ENCODE measurements at places on chromosomes 3 and 15.

- DNase-seq, result no peak
Observed at GRCh38 chr3:99712291-99712954, 74.0 kb downstream of the COL8A1 start.

GRCh38 chr3:78645628-78646310 is 1122.0 kb downstream of the ROBO1 start:
- no peak for DNase-seq

DNA sequence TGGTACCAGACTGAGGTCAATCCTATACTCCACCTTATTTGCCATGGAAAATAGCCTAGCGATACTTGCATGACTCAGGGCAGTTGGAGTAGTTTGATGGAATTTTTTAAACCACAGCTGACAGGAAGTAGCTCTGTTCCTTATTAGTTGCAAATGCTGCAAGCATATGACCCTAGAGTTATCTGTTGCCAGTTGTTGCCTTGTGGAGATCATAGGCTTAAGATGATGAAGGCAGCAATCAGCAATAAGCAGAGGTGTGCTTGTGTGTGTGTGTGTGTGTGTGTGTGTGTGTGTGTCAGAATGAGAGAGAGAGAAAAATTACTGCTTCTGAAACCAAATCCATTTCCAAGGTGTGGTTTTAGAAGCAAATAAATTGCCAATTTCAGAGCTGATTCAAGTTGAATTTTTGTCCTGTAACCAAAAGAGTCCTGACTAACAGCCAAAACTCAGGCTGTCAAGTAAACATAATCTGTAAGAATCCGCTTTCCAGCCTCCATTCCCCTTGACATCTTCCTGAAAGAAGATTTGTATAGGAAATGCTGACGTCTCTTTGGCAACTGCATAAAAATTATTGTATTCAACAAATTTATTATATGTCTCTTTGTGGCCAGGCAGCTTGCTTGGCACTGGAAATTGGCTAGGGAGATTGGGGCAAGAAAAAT is 141.2 kb downstream of the SERPINI1 start:
- no peak for DNase-seq

- no peak for DNase-seq
Observed at GRCh38 chr3:131739211-131739610, 236.4 kb upstream of the MRPL3 start.

DNA sequence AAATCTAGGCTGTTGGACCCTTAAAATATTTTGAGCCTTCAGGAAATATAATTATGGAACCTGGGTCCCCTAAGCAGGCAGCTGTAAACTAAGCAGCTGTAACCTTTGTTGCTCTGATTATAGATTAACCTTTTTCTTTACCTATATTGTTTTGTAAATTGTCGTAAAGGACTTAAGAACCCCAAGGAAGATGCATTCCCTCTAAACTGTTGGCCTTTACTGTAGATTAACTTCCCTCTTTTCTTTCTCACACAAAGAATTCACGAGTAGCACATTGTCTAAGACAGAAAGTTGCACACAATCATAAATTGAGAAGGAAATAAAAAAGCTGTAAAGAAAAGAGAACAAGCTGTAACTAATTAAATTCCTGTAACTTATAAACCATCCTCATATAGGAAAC is 877.3 kb downstream of the ROBO2 start:
- DNase-seq, result no peak

- no peak for DNase-seq
Observed at GRCh38 chr3:46668116-46668515, 25.4 kb downstream of the ALS2CL start.

DNA sequence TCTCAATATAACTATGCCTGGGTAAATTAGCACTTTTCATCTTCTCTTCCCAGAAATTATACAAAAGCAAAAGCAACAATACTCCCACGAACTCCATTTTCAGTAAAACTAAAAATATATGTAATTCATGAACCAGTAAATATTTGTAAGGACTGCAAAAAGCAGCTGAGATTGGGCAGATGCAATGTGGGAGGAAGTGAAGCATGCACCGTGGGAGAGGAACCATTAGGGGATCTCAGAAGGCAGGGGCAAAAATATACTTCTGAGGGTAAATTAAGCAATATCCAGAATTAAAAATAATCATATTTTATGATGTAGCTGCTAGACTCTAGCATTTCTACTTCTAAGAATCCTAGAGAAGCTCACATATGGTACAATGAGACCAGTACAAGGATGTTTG is 20.2 kb downstream of the CFAP91 start:
- DNase-seq, result no peak

DNA sequence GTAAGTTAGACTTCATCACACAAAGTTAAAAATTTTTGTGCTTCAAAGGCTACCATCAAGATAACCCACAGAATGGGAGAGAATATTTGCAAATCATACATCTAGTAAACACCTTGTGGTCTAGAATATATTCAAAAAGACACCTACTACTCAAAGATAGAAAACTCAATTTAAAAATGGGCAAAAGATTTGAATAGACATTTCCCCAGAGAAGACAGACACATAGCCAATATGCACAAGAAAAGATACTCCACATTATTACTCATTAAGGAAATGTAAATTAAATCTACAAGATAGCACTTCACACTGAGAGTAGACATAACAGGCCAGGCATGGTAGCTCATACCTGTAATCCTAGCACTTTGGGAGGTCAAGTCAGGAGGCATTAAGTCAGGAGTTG is 87.8 kb upstream of the MANF start:
- DNase-seq, result no peak

- DNase-seq, result no peak
Observed at GRCh38 chr3:194777729-194778128, 92.0 kb downstream of the FAM43A start.

- DNase-seq, result no peak
Observed at GRCh38 chr15:41482110-41482877, 11.4 kb upstream of the ITPKA start.

GRCh38 chr15:28033443-28033842 is 65.7 kb downstream of the OCA2 start:
- DNase-seq, result no peak

GRCh38 chr3:119145500-119146167 is at the start of gene TEX55:
Gene TEX55 (plus strand): TSS chr3:119146165. CDS start chr3:119146190, 25 bp downstream.
- no peak for DNase-seq

GRCh38 chr3:189629803-189630455 is 1.3 kb upstream of the TP63 start:
- DNase-seq, result no peak

- DNase-seq, result no peak
Observed at GRCh38 chr3:156299569-156299968, 179.2 kb downstream of the KCNAB1 start.

DNA sequence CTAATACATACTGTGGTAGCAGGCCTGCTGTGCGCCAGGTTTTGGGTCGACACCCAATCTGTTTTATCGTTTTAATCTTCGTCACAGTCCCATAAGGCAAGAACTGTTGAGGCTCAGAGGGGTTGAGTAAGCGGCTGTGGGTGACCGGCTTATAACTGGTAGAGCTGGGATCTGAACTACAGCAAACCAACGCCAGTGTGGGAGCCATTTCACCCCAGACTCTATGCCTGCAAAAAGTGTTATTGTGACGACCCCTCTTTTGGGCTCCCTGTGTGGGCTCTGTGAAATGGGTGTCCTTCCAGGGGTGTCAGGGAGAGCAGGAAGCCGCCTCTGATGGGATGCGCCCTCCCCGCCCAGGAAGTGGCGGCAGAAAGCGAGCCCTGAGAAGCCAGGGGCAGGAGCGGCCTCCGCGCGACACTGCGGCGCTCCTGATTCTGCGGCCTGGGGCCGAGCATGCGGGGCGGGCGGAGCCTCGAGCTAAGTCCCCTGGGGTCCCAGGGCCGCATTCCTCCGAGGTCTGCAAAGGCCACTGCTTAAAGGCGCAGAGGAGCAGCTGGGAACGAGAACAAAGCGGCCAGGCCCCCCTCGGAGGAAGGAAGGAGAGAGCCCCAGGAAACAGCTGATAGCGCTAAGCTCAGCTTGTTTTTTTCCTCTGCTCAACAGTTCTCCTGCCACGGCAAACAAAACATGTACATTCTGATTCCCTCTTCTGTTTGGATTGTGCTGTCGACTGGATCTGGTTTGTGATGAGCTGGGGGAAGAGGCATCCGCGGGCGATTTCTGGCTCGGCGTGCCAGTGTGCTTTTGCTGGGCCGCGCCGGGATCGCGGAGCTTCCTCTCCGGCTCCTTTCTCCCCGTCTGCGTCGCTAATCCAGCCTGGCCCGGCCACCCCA is 33.9 kb downstream of the GRK7 start:
- DNase-seq, result no peak

- DNase-seq, result no peak
Observed at GRCh38 chr3:192237992-192238608, 489.2 kb downstream of the FGF12 start.

- no peak for DNase-seq
Observed at GRCh38 chr3:172061724-172062184, 22.4 kb downstream of the FNDC3B start.

DNA sequence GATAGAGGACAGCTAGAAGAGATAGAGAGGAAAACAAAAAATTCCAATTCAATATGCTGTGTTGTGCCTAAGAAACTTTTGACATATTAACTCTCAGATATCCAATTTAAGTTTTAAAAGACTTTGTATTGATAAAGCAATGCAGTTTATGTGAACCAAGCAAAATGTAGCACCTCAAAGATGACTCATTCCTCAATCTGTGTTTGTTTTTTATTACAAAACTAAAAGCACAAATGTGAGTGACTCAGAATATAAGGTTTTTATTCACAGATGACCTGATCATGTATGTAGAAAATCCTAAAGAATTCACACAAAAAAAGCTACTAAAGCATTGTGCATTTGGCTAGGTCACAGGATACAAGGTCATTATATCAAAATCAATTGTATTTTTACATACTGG is 11.1 kb downstream of the HCLS1 start:
- DNase-seq, result no peak

DNA sequence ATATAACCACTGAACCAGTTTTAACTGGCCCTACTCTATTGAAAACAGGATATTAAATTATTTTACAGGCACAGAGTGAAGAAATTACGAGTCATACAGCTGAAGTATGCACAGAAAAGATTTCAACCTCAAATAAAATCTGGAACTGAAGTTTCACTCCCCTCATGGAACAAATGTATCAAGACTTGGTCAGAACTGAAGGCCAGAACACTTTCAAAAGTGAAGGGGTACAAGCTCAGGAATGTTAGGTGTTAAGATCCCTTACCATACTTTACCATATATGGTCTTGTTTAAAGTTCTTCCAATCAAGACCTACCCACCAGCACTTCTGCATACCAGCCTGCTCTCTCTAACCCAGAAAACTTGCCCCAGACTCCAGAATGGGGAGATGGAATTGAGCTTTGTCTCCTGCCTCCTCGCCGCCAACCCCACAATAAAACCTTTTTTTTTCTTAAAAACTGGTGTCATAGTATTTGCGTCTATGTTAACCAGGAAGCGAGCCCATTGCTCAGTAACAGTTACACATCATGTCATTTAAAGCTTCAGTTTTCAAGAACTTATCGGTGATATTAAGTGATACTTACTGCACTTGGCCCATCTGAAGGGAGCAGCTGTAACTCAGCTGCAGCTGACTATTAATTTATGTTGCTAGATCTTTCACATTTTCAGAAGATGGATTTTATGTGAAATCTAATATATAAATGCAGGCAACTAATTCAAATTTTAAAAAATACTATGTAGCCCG is 59.9 kb downstream of the OXSM start:
- DNase-seq, result no peak

- DNase-seq, result no peak
Observed at GRCh38 chr3:127407026-127407939, 119.4 kb upstream of the PRR20G start.

DNA sequence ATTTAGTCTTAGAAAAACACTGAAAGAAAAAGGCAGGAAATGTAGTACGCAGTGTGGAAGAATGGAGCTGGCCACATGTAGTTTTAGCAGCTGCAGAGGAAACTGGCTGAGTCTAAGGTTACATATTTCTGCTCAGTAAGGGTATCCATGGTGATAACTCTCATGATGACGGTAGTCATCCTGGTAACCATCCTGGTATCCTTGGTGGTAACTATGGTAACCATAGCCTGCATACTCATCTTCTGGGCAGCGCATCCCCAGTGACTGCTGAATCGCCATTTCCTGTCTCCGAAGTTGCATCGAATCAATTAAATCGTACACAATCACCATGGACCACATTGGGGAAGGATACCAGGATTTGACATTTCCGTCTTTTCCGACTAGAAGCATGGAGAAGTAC is 35.7 kb downstream of the CCDC80 start:
- no peak for DNase-seq

- DNase-seq, result no peak
Observed at GRCh38 chr15:64038878-64039610, 7.2 kb downstream of the DAPK2 start.

- DNase-seq, result no peak
Observed at GRCh38 chr3:133830071-133830470, 24.5 kb downstream of the SRPRB start.

- no peak for DNase-seq
Observed at GRCh38 chr3:157477441-157477840, 25.8 kb downstream of the VEPH1 start.

GRCh38 chr15:92808598-92809063 is 91.5 kb upstream of the CHD2 start:
- DNase-seq, result no peak

DNA sequence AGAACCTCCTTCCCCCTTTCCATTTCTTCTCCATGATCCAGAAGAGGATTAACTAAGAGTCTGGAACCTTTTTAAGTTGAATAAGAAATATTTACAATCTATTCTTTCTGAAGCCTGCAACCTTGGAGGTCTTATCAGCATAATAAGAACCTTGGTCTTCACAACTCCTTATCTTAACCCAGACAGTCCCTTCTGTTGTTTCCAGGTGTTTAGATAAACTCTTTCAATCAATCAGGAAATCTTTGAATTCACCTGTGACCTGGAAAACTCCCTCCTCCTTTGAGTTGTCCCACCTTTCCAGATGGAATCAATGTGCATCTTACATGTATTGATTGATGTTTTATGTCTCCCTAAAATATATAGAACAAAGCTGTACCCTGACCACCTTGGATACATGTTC is 3.6 kb upstream of the DHX36 start:
- no peak for DNase-seq

DNA sequence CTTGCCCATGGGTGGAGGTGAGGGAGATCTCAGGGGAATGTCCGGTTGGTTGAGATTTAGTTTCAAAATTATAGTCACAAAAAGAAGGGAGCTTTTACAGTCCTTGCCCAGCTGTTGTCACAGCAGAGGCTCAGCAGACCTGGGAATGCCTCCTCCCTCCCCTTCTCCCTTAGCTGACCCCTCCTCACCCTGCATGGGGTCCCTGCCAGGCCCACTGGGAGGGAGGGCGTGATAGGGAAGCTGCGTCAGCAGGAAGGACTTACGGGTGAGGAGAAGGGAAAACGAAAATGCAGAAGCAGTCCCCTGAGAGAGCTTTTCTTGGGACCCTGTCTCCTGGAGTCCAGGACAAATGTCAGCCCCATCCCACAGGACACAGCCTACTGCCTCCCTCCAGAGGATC is 18.9 kb downstream of the SCN5A start:
- DNase-seq, result no peak

- no peak for DNase-seq
Observed at GRCh38 chr15:36053746-36054145, 507.8 kb upstream of the DPH6 start.

GRCh38 chr3:46913644-46914043 is 36.1 kb downstream of the PTH1R start:
- no peak for DNase-seq

- DNase-seq, result no peak
Observed at GRCh38 chr3:64399205-64399800, 174.0 kb upstream of the PRICKLE2 start.

Data from stimulated activated CD8-positive, alpha-beta memory T cell treated with anti-CD3 and anti-CD28 coated beads, Interleukin-15, amount 100 ng/mL, for 1 hour (primary cell).